ENCODE measurements at places on chromosomes 6 and 20.

DNA sequence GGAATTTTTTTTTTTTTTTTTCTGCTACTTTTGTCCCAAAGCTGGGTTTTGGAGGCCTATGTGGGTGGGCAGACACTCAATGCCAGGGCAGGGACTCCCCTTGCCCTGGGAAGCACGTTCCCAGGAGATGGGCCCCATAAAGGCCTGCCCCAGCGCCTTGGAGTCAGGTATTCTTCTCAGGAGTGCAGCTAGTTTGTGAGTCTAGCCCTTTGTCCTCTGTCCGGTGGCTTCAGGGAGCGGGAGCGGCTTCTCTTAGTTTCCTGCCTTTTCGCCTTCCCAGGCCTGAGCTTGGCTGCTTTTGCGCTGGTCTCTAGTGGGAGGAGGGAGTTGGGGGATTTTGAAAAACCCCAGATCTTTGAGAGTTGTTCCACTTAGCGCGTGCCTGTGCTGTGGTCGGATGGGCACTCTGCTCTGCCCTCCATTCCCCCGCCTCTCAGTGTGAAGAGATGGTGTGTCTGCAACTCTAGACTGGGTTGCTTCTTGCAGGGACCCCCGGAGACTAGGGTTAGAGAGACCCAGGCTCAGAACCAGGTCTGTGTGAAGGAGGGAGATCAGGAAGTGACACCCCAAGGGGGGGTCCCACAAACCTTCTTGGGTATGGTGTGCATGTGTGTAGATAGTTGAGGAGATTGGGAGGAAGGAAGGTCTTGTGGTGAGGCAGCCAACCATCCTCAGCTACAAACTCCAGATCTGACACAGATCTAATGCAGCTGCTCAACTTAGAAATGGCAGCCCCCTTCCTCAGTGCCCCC lies 1.3 kb downstream of the PLCG1 start:
- DNase-seq: no peak

GRCh38 chr6:63897952-63898351 lies 262.4 kb downstream of the PHF3 start:
- DNase-seq: no peak

DNA sequence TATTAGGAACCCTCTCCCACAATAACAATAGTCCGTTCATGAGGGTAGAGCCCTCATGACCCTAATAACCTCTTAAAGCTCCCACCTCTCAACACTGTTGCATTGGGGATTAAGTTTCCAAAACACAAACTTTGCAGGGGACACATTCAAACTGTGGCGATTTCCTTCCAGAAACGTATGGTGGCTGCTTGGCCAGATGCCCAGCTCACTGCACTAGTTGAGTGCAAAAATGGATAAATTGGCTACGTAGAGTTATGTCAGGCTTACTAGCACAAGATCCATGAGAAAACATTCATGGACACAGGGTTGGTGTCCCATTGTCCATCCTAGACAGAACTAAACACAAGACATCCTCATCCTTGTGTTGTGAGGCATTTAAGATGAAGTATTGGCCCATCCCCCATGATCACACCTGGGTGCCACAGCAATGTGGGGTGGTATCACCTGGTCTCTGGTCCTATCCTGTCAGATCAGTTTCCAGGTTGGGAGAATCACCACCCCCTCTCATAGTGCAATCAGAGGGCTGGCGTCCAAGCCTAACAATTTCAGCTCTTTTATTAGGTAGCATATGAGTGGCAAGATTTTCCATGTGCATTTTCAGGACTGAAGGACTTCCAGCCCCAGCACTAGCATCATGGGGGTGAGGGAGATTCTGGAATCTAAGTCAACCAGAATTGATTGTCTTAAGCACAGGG lies 63.4 kb upstream of the ELOVL5 start:
- DNase-seq: no peak

DNA sequence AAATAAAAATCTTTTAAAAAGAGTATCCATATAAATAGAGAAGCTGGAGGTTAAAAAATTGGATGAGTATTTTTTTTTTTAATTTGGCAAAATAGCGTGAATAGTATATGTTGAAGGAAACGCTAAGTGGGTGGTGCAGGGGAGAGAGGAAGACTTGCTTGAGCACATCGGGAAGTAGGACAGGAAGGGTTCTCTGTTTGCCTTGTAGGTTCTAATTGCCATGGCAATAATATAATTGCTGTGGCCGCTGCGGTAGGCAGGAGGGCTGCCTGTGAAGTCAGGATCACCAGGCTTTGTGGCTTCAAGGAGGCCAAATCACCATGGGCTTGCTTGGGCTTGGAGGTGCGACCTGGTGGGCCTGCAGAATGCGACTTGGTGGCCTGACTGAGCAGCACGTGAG lies 35.1 kb downstream of the IGF2R start:
- no peak for DNase-seq

- DNase-seq: no peak
These were observed 64.9 kb downstream of the LAMA4 start for GRCh38 chr6:112189494-112189893.

All from H54 (cell line).